Hematopoietic multipotent progenitor cell treated with erythropoietin and hydrocortisone succinate and interleukin-3 and kit ligand, for 6 days (in vitro differentiated cells): ENCODE measurements at places on chromosomes 5 and 9.

DNA sequence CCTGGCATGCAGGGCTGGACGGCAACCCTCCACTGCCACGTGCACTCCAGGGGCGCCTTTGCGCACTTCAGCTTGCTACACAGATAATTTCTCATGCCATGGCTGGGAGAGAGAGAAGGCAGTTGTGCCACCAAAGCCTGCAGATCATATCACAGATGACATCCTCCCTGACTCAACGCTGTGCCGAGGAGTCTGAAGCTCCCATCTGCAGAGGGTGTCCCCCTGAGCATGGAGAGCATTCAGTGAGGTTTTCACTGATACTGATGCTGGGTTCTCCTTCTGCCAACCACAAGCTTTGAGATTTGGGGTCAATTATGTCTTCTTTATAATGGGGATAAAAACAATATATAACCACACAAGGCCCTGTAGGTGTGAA is 607.4 kb upstream of the ADAMTS16 start:
- no peak for DNase-seq

DNA sequence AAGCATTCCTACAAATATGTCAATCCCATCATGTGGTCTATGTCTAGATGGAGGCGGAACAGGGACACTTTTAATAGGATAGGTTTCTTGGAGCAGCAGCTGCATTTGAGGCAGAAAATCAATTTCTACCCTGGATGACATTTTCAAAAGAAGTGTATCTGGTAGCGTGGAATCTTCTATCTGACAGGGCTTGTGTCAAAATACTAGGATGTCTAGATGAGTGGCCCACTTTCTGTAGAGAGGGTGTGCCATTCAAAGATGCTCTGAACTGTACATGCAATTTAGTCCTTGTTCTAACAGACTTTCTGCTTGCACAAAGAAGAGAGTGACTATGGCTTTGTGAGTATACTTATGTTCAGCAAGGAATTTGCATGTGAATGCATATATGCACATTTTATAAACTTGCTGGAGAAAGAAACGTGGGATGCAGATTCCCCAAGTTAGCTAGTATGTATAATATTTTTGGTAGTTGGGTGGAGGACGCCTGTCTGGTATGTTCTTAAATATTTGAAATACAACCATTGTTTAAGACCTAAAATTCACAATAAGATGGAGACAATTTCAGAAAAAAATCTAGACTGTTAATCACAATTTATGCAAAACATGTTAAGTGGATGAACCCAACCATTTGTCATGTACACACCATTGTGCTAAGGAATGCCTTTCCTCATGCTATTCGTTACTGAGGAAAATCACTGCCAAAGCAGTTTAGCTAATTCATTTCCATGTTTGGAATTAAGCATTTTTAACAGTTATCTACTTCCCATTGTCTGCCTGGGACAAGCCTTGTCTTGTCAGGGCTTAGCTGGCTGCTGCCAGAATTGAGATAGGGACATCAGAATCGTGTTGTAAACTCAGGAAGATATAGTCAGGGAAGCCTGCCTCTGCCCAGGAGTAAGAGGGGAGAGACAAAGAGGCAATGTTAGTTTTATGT is 129.1 kb upstream of the MEF2C start:
- no peak for DNase-seq

DNA sequence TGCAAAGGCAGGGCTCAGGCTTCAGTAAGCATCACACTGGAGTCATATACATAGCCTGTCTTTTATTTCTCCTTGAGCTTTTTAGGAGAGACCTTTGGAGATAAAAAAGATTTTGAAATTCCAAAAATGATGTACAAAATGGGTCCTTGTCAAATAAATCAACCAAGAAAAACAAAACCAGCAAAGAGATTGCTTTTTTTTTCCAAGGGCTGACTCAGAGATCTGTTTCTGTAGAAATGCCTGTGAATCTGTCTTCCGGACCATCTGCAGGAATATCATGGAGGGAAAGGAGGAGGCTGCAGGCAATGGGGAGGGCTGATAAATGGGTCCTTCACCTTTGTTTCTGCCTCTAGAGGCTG is 77.4 kb downstream of the SLIT3 start:
- DNase-seq: no peak

GRCh38 chr9:134399435-134400056 is 73.3 kb downstream of the RXRA start:
- DNase-seq: peak; percentile 43

DNA sequence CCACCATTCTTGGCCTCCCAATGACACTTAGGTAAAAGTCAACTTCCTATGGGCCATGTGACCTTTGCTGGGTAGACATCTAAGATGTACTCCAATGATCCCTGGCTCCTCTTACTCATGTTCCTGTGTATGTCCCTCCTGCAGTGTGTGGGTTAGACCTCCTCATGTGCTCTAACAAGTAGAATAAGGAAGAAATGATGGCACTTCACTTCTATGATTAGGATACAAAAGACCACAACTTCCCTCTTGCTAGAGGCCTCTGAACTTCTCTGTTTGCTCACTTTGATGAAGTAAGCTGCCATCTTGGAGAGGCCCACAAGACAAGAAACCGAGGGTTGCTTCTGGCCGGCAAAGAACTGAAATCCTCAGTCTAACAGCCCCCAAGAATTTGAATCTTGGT is 131.8 kb downstream of the TAF11L14 start:
- DNase-seq: no peak

GRCh38 chr9:85543196-85543595 is 198.6 kb downstream of the AGTPBP1 start:
- no peak for DNase-seq

- no peak for DNase-seq
Measured at GRCh38 chr9:61670616-61671015, 480.8 kb downstream of the SPATA31A7 start.

DNA sequence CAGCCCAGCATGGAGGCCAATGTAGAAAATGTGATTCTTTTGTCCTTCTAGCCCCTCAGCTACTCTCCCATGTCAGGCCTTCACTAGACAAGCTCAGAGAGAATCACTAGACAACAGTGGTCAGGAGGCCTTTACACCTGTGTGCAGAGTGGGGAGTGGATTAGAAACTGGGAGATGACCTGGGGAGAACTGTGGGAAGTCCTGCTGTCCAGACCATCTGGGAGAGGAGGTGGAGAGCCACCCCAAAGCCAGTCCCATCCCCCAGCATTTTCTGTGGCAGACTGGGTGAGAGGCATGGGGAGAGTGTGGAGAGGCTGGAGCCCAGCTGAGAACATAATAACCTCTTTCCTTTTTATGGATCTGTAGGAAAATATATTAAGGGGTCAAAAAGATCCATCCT is 452.0 kb upstream of the DMAC1 start:
- no peak for DNase-seq

DNA sequence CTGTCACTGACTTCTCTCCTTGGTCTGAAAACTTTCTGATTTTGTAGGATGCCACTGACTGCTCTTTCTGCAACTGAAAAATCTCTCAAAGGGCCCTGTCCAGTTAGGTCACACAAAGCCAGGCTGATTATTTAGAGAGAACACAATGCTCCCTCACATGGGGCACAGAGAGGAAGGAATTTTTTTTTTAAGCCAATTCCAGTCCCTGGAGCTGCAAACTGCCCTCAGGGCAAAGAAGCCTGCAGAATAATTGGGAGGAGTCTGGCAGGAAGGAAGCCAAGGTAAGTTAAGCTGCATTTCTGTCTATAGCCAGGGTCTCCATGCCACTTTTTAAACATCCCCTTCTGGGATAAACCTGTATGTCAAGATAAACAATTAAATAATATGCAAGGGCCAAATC is 305.5 kb downstream of the ZSWIM6 start:
- no peak for DNase-seq

GRCh38 chr9:124005029-124005771 is 6.4 kb upstream of the LHX2 start:
- no peak for DNase-seq

GRCh38 chr9:75146229-75146628 is 57.9 kb downstream of the OSTF1 start:
- no peak for DNase-seq

DNA sequence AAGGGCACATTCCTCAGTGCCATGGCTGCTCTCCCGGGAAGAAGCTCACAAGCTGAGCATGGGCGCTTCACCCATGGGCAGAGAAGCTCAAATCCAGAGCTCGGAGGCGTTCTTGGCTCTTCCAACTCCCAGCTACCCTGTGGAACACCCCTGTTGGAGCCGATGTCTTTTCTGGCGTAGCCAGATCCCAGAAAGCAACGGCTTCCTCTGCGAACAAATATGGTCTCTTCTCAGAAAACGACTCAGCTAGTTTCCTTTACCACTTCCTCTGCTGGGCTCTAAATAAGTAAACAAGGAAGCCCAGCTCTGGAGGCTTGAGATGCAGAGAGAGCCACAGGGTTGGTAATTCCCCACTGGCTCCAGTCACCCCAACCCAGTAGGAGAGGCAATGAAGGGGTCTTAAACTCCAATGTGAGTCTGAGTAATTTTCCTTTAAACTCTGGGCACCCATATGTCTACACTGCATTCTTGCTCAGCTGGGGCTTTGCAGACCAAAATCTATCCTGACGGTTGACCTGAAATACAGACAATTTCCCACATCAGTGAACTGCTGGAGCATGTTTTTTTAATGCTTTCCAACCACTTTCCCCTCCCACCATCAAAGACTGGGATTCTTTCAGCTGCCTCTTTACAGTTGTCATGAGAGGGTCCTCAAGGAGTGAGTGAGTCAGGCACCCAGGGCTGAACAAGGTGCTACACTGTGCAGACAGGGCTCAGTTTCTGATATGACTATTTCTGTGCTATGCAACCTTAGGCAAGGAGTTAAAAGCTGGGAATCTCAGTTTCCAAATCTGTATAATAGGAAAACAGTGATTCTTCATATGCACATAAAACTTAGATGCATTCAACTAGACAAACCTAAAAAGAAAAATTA is at the start of gene LCP2:
Gene LCP2 (minus strand): TSS at position 189 of the 874 bp plus-strand sequence. CDS start 166 bp downstream, at position 23.
- peak; percentile 79 for DNase-seq

- no peak for DNase-seq
Measured at GRCh38 chr5:158305861-158306260, 446.9 kb upstream of the CLINT1 start.

DNA sequence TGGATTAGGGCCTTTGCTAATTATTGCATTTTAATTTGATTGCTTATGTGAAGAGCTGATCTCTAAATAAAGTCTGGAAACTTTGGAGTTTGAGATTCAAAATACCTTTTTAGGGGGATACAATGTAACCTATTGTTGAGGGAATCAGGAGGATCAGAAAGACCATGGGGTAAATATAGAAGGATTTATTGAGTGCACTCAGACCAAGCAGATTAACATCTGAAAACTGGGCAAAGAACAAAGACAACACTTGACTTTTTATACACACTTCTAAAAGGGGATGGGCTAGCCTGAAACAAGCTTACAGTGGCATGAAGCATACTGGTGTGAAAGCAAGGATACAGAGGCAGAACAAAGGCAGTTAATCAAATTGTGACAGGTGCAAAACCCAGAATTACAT is 174.3 kb downstream of the MRPS30 start:
- DNase-seq: no peak

DNA sequence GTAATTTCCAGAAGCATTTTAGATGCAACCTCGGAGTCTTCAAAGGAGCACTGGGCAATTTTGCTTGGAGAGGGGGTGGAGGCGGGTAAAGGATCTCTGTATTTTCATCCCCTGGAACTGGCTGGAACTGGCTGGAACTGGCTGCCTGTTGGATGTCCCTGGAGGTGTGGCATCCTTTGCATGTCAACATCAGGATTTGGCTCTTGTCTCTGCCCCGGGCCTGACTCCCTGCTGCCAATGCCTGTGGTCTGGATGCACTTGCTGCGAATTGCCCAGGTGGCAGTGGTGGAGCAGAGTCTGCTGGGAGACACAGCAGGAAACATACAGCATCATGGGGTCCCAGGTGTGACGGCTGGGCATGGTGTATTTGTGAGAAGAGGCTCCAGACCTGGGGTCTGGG is 391.3 kb downstream of the GADD45G start:
- no peak for DNase-seq

GRCh38 chr9:13759551-13759950 is 480.1 kb upstream of the MPDZ start:
- DNase-seq: no peak

- no peak for DNase-seq
Measured at GRCh38 chr5:123808461-123809380, 296.7 kb downstream of the CSNK1G3 start.

DNA sequence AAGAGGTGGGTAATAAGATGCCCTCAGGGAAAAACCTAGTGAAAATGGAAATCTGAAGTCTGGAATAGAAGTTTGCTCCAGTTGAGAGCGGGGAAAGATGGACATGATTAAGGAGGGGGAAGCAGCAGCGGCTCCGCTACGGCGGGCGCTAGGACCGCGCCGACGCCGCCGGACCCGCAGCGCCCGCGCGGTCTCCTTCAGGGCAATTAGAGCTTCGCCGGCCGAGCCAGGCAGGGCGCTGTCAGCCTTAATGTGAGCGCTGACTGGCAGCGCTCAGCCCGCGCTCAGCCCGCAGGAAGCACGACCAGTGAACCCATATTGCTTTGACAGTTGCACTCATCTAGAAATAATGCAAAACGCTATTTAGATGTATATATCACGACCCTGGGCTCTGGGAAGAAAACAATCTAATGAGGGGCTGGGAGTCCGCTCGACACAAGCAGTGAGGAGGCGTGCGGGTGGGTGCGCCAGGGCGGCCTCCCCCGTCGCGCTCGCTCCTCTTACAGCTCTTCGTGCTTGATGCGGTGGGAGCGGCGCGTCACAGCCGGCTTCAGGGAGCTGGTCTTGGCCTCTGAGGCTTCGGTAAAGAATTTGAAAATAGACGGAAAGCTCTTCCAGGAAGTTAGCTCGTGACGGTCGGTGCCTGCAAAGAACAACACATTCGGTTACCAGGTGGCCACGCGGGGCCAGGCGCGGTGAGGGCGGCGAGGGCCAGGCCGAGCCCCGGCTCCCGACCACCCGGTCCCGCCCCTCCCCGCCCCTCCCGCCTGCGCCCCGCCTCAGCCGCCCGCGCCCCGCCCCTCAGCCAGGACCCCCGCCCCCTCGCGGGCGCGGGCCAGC is 37.7 kb downstream of the NR2F1 start:
- DNase-seq: peak; percentile 88

GRCh38 chr5:119171686-119172085 is 100.8 kb downstream of the DMXL1 start:
- DNase-seq: no peak

DNA sequence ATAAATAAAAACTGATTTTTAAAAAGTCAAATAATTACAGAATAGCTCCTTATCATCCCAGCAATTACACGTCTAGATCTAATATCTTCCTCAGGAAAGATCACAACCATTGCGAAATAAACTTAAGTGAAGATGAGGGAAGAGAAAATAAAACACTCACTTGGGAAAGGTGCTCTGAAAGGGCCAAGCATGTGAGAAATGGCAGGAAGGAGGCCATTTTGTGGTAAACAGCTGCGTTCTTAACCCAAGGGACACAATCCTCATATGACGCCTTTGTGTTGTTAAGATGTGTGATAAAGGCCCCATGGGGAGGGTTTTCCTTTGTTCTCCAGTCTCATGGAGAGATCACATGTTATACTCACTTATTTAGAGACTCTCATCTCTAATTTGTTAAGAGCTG is 32.5 kb downstream of the JAKMIP2 start:
- no peak for DNase-seq

DNA sequence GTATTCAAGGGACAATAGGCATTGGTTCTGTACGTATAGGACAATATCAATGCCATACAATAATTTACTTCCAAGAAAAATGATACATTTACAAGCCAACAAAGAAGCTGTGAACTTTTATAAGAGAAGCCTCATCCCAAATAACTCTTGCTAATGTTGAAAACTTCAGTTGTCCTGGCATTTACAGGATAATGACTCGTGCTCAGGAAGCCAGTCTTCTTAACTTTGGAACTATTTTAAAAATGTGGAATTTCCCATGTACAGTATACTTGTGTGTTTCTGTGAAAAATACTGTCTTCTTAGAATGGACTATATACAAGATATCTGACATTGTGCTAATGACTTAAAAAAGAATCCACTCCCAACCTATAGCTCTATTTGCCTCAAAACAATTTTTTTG is 1479.3 kb upstream of the CDH9 start:
- no peak for DNase-seq

- peak; percentile 2 for DNase-seq
Measured at GRCh38 chr5:146722361-146722779, 156.2 kb downstream of the PPP2R2B start.
